ENCODE measurements at places on chromosomes 2 and 18. TPM values are rescaled to one million over a fixed set of nuclear protein-coding genes. Genes with fewer than 3 reads are reported as not detected.

GTF2A1L gene
- polyA plus RNA-seq = 0.19 TPM

ALPI gene
- polyA plus RNA-seq = not detected

CHRND gene
- not detected for polyA plus RNA-seq

NGEF gene
- polyA plus RNA-seq = 0.07 TPM

POMC gene
- polyA plus RNA-seq = not detected

- DNase-seq = no peak
Measured at GRCh38 chr2:53473775-53474311, 293.8 kb upstream of the CHAC2 start.

GRCh38 chr2:101012706-101013181 lies 10.7 kb downstream of the RPL31 start:
- no peak for DNase-seq

- DNase-seq = no peak
Measured at GRCh38 chr18:39419315-39419714, 1853.7 kb upstream of the CELF4 start.

DNA sequence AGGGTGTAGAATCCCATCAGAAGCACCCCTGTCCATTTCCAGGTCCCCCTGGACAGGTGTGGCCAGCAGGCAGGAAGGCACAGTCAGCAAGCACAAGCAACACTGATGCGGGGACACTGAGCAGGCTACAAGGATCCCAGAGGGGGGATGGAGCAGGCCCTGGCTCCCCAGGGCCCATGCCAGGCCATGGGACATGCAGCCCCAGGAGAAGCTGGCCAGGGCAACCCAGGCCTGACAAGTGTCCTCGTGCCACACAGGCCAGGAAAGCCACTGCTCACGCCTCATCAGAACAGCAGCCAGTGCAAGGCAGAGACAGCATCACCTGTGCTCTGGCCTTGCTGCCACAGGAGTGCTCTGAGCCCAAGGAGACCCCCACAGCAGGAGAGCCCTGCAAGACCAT lies 14.1 kb upstream of the GPC1 start:
- no peak for DNase-seq

- DNase-seq = no peak
Measured at GRCh38 chr2:12720278-12720620, 3.5 kb downstream of the TRIB2 start.

- no peak for DNase-seq
Measured at GRCh38 chr2:236107942-236108625, 60.1 kb downstream of the GBX2 start.

DNA sequence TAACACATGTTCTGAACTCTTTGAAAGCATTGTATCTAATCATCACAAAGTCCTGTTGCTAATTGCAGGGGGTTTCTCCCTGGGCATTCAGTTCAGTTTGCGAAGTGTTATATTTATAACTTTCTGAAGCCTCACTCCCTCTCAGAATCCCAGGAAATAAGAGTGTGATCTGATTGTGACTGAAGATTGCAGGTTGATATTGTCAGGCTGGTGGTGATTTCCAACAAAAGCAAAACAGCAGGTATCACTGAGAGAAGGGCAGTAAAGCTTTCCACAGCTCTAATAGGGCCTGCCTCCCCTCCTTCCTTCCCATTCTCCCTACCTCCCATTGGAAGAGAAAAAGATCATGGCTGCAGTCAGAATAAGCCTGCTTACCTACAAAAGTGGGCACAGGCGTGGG lies 466.7 kb upstream of the FSHR start:
- no peak for DNase-seq

DNA sequence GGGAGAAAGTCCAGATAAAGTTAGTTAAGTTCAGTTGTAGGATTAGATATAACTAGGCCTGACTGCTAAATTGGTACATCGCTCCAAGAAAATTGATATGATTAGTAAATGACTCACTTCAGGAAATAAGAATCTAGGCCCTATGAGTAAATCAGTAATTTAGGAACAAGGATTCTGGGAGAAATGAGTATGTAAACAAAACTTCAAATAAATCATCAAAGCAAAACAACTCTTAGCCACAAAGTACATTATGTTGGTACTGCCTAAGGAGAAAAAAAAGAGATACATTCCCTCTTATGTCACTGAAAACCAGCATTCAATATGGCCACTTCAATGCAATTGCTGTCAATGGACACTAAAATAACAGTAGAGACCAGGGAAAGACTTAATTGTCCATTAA lies 529.1 kb downstream of the ZNF804A start:
- no peak for DNase-seq

Measured in AG04450 (cell line).